Left ventricle myocardium superior (tissue), 1 donor: ENCODE measurements at places on chromosomes 6 and 20. TPM values are rescaled to one million over a fixed set of nuclear protein-coding genes. Genes with fewer than 3 reads are reported as not detected.

VARS2 gene
- total RNA-seq: 18.2 TPM

DEFB132 gene
- total RNA-seq: not detected

OR2H2 gene
- not detected for total RNA-seq

SOX18 gene
- total RNA-seq: 36.8 TPM

DNA sequence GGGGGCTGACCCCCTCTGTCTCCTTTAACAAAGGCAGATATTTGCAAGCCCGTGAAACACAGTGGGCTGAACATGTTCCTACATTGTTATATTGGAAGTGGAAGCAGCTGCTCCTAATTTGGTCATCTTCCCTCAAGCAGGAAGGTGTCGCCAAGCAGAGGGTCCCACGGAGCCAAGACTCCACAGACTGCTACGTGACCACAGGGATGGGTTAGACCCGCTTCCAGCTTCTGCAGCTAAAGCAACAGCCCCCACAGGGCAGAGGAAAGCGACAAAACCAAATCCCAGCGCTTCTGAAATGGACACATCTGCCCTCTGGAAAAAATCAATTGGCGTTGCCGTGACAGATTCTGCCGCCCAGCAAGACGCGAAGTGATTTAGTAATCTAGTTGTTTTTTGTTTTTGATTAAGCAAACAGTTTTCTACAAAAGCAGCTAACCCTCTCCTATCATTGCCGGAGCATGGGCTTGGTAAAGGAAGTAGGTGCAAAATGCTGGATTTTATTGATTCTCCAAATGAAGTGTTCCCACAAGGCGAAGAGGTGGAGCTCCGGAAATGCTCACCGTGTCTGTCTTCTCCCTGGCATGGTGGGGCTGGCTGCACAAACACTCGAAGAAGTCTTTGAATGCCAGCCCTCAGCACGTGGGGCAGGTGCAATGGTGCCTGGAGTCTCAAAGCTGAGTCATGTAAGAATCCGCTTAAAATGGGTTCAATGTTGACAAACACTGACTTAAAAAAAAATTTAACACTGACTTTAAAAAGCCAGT is 79.4 kb upstream of the FRMD1 start:
- no peak for DNase-seq

CRISP3 gene
- total RNA-seq: not detected

PET117 gene
- total RNA-seq: 12.6 TPM

GRCh38 chr6:98833057-98833306 is 1.4 kb upstream of the POU3F2 start:
- DNase-seq: peak; percentile 63

SOX4 gene
- 10.0 TPM for total RNA-seq

GRCh38 chr6:157516319-157517026 is 135.5 kb downstream of the ZDHHC14 start:
- DNase-seq: no peak
